ENCODE measurements at places on chromosomes 2 and 18.

DNA sequence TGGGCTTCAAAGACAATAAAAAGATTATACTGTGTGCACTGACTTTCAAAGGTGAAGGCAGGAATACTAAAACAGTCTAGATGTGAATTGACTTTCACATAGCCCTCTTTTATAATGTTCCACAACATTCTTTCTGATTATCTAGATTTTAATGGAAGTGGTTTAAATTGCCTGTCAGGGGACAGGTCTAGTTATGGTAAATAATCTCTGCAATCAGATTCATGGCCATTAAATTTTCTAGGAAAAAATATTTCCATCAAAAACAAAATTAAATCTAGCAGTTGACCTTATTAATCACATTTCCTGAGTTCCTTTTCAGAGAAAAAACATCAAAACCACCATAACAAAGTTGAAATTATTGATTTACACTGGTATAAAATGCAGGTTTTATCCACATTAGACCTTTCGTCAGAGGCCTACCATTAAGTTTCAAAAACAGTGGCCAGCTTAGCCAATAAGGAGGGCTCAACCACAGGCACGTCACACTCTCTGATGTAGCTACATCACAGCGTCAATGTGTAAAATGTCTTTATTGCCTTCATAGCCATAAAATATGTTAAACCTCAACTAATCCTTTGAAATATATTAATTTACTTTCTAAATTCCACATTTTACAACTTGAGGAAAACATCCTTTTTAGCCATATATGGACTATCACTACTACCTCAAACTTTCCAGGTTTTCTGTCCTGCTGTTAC, 79.4 kb downstream of the NOL10 start:
- DNase-seq = no peak

DNA sequence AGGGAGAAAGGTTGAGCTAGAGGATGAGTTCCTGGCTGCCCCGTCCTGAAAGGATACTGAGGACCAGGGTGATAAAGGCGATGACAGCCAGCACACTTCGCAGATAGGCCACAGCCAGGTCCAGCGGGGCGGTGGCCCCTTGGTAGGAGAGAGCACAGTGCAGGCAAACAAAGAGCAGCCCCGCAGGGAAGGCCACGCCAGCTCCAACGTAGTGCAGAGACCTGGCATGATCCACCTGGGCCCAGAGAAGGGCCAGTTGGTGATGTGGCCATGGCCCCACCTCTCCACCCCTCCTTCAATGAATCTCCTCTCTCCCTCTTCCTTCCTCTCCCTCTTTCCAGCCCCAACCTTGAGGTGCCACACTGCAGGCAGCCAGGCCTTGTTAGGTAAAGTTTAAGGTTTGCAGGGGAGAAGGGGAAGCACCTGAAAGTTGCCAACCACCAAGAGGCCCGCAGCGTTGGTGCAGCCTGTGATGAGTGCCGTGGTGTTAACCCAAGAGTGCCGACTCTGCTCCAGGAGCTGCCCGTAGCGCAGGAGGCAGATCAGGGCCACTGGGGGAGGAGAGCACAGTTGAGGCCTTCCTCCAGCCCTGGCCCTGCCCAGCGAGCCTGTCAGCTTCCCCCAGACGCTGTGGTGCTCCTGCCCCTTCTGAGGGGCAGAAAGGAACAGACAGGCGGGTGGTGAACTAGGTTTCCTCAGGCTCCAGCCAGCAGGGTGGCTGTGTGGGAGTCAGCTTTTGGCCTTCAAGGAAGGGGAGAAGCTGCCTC, 2.8 kb downstream of the TMEM150A start:
- DNase-seq = no peak

DNA sequence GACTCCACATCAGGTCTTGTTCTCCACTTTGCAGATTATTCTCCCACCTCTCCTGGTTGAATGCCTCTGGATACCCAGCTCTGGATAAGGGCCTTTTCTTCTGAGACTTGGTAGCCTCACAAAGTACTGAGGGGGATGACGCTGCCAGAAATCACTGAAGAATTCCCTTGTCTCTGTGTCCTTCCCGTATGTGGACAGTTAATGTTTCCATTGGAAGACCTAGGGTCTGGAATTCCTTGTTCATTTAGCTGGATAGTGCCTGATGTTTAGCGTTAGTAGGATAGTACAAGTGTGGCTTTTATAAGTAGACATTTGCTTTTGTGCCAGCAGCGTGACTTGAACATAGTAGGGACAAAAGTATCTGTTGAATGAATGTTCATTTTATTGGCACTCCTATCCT, 76.9 kb downstream of the CLHC1 start:
- DNase-seq = no peak

DNA sequence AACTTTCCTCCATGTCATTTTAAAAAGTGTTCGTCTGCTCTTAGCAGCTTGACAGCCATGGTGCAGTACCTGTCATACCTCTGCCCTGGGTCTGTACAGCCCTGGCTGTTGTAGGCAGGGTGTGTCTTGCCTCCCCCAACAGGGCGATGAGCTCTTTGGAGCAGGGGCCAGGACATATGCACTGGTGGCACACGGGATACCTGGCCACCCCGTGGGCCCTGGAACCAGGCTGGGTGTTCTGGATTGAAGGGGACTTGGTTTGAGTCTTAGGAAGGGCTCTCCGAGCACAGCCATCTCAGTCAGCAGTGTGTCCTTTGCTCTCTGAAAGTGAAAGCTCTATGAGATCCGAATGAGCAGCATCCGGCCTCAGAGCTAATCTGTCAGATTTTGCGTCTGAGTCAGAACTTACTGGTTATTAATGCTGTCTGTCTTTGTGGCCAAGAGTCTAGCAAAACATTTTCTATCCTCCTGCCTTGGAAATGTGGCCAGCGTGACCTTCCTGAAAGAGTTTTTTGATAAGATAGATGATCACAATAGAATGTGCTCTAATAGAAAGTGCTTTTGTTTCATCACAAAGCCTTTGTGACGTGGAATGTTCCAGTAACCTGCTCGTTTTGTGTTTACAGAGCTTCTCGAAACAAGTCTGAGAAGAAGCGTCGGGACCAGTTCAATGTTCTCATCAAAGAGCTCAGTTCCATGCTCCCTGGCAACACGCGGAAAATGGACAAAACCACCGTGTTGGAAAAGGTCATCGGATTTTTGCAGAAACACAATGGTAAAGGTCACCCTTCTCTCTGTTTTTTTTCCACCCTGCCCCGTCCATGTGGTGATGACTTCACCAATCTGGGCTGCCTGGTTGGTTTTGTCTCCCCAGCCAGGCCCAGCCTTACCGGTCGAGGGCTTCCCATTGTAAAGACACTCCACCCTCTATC, 77.3 kb upstream of the RPL31 start:
- no peak for DNase-seq

DNA sequence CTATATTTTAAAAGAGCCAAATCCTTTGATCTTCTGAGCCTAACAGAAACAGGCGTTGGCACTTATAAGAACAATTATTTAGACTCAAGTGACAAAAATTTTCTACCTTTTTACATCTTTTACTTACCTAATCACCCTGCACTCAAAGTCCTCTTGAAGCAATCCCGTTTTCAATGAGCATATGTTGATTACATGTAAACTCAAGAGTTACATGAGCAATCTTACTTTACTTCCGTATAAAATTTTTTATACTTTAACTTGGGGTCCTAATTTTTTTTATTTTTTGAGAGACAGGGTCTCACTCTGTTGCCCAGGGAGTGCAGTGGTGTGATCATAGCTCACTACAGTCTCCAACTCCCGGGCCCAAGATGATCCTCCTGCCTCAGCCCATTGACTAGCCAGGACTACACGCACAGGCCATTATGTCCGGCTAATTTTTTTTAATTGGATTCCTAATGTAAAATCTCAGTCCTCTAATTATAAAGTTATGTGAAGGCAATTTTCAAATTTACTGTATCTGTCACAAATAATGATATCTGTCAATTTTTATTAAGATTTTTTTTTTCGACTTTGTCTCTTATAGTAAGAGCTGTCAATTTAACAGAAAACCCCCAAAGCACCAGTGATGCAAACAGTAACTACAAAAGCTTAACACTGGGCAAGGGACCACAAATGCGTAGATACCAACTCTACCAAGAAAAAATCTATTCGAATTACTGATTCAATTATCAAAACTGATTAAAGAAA, 19.1 kb upstream of the STPG4 start:
- DNase-seq = no peak

DNA sequence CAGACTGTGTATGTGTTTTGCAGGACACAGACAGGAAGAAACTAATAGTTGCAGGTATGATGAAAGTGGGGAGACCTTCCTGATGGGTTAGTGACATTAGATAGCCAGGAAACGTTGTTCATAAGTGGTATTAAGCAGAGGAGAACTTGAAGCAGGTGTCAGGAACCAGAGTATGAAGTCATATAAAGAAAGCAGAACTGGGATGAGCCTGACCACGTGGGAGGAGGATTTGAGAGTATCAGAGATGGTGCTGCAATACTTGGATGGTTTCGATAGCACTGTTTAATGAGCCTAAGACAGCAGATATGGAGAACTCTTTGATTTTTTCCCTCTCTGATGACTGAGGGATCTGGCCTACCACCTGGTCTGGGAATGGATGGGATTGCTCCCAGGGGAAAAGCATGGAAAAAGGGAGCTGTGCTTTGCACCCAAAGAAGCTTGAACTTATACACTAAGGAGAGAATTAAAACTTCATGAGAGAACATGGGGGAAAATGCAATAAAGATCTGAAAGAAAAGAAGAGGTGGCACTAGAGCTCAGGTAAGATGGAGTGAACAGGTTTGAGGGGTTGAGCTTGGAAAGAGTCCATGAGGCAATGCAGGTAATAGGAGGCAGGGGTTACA, 226.0 kb upstream of the LRRTM1 start:
- DNase-seq = no peak

DNA sequence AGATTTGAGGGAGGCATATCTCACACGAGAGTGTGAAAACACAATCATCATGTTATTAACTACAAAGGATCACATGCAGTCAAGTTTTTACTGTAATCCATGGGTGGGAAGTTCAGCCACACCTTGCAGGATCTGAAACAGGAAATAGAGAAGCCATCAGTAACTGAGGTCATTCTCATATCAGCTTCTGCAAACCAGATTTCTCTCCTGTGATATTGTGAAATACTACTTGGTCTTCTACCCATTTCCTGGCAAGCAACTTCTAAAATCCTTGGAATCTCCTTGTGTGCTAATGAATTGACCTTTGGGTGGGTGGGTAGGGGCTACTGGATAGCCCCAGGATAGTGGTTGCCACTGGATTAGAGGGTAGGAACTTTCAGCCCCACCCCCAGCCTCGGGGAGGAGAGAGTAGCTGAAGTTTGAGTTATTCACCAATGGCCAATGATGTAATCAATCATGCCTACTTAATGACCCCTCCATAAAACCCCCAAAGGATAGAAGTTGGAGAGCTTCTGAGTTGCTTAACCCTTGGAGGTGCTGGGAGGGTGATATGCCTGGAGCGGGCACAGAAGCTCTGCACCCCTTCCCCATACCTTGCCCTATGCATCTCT, 25.6 kb upstream of the TGIF1 start:
- no peak for DNase-seq

GRCh38 chr2:235544689-235544969, 50.8 kb downstream of the AGAP1 start:
- no peak for DNase-seq

GRCh38 chr2:29583548-29584156, 337.7 kb downstream of the ALK start:
- DNase-seq = no peak

- no peak for DNase-seq
Observed at GRCh38 chr18:36889321-36889720, 60.4 kb downstream of the KIAA1328 start.

- no peak for DNase-seq
Observed at GRCh38 chr2:69561101-69561500, 82.4 kb downstream of the AAK1 start.

- DNase-seq = no peak
Observed at GRCh38 chr2:232438951-232439757, 16.8 kb upstream of the ALPI start.

GRCh38 chr18:2939317-2939716, 73.6 kb downstream of the LPIN2 start:
- DNase-seq = no peak

- no peak for DNase-seq
Observed at GRCh38 chr2:37020212-37020886, 54.0 kb upstream of the STRN start.

DNA sequence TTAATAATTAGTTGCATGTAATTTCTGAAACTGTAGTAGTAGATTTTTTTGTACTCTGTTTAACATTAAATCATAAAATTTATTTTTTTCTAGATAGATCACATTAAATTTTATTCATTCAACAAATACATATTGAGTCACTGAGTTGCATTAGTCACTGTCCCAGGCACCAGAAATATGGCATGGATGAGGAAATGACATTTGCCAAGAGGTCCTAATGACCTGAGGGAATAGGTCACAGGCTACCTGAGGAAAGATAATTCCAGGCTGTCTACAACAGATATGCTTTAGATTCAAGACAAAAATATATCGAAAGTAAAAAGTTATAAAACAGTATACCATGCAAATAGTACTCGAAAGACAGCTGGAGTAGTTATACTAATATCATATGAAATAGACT, 852.4 kb upstream of the ACVR2A start:
- DNase-seq = no peak

DNA sequence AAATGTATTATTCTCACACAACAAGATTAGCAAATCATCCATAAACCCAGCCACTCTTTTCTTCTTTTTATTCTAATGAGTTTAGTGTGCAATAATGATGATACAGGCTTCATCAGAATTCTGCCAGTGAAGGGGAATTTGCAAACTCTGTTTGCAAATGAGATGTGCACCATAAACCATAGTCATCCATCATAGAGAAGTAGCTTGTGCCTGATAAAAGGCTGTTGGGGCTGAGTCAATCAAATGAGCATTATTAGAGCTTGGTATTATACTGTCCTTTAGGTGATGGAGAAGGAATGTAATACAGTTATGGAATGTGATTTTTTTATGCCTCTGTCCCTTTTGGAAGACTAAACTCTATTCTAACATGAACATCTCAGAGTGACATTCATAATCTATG, 101.8 kb downstream of the DCC start:
- no peak for DNase-seq

- DNase-seq = no peak
Observed at GRCh38 chr2:25845843-25846505, 32.3 kb downstream of the ASXL2 start.

DNA sequence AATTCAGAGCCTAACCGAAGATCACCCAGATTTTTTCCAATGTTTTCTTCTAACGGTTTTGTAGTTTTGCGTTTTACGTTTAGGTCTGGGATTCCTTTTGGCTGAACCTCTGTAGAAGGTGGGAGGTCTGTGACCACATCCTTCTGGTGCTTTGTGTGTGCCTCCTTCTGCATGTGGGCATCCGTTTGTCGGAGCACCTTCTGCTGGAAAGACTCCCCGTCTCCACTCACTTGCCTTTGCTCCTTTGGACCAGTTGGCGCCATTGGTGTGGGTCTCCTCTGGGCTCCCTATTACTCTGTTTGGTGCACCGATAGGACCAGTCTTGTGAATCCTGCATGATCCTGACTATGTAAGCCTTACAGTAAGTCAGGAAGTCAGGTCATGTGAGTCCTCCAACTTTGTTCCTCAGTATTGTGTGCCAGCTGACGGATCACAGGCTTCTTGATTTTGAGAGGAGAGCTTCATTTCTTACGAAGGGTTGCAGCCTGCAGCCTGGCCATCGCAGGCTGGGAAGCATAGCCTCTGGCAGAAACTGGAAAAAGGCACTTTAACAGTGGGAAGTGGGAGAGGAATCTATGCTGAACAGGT, 13.6 kb downstream of the AQP12A start:
- no peak for DNase-seq

Measured in caudate nucleus (tissue), 63 donors.